ENCODE measurements at places on chromosomes 7 and 10.

DNA sequence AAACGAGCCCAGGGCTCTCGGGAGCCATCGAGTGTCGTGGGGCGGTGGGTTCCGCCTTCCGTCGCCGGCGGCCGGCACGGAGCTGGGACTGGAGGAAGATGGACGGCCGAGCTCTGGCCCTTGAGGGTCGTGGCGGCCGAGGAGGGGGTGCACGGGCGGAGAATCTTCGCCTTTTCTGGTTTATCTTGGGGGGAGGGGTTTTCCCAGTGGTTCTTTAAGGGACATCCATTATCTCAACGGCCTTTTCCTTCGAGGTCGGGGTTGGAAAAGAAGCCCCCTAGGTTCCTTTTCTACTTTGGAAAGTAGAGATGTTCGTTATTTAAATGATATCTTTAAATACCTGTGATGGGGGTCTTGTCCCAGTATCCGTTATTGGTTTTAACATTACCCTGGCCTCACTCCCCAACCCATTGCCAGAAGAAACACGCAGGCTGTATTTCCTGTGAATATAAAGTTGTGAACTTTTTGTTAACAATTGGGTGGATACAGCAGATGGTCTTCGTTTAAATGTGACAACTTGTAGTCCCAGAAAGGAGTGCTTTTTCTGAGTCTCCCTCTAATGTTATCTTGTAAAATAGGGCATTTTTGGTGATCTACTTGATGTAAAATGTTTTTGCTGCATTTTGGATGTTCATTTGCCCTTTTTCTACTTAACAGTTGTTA, 765 bp downstream of the CCAR1 start:
- DNase-seq, result peak; percentile 58

- DNase-seq, result no peak
These were observed 93.2 kb downstream of the ZNF680 start for GRCh38 chr7:64469673-64470072.

DNA sequence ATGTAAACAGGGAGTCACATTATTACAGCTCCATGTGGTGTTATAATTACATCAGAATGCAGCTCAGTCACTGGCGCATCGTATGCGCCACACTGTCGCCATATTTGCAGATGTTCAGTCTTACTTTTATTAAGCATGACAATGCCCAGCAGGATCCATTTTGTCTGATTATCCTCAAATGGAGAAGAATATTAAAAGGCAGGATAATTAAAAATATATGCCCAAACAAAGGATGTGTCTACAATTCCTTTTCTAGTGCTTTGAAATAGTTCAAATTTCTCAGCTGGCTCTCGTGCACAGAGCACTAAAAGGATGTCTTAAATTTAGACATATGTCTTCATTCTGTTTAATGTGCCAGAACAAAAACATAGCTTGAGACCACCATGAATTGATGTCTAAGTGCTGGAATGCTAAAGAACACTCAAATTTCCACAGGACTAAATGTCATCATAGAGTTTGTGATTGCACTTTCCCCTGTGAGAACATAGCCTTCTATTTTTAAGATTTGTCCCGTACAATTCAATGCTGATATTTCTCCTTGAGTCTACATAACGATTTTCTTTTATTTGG, 168.0 kb downstream of the DKK1 start:
- no peak for DNase-seq

DNA sequence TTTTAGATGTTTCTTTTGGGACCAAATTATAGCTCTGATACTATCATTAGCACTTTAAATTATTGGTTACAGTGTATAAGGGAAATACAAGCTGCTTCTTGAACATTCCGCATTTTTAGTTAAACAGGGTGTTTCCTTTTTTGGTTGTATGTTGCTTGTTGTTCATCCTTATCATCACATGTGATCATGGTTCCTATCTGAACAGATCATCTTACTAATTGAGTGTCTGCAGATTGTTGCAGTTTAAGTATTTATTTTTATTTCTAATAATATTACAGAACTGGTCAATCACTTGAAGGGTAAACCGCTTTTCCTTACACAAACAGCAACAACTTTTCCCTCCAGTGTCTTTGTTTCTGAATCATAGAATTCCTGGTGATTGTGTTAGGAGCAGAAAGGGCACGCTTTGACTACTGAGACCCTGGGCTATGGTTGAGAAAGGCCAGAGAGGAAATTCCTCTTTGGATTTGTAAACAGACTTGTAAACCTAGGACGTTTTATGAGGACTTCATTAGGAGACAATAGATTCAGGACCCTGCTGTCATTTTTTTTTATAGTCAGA, 37.2 kb downstream of the CHN2 start:
- no peak for DNase-seq

DNA sequence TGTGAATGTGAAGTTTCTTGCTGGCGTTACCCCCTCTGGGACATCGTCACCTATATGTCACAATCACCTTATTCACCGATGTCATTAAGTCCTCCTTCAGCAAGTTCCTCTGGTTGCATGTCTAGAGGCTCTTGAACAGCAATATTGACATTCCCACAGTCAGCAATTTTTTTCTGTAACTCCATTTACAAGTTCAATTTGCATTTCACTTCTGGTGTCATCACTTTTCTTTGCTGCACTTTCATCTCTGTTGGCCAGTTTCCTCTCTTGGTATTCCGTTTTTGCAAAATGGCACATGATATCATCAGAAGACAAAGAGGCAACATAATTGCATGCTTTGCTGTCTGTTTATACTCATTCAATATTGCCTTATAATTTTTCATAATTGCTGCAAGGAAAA, 69.8 kb downstream of the SRI start:
- no peak for DNase-seq

DNA sequence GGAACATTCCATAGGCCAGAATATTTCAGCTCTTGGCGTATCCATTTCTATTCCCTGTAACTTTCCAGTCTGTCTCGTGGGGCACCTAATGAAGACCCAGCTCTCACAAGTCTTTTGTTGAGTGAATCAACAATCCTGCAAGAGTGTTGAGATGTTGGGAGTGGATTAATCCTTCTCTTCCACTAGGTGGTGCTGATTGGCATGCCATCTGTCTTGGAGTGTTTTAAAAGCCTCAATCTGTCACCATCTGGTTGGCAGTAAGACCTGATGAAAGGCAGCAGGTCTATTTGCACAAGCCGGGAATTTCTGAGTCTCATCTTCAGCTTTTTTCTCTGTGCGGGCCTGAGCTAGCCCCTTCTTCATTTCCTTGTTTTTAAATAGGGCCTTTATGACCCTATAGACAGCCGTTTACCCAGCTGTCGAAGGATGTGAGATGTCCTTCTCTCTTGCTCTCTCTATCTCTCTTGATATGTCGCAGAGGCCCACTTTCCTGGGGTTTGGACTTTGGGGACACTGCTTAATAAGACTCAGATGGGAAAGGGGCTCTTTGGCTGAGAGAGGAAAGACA, 180.5 kb downstream of the ZNF365 start:
- DNase-seq, result no peak

DNA sequence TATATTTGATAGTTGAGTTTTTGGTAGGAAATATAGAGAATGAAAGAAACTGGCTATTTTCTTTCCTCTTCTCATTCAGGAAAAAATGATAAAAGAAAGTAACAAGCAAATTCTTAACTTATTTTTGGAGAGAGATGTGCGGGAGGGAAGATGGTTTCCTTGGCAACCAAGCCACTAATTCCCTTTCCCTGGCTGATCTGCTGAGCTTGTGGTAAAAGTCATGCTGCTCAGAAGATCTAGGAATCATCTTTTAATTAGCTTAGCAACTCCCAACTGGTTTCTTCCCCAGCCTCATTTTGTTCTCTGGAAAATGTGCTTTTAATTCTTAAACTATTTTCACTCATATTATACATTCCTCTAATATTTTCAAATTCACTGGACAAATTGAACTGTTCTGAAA, 11.8 kb downstream of the UROS start:
- DNase-seq, result no peak

DNA sequence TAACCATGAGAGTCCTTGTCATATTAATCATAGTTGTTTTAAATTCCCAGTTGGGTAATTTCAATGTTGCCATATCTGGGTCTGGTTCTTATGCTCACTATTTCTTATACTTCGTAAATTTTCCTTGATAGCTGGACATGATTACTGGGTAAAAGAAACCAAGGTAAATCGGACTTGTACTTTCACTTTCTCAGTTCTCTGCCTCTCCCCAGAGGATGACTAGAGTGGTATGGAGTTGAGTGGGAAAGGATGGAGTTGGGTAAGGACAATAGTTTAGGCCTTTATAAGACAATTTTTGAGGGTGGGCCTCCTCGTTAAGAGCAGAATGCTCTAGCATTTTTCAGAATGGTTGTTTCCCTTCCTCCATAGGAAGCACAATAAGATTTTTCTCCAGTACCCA, 106.1 kb downstream of the CRPPA start:
- DNase-seq, result no peak

GRCh38 chr7:112185005-112185834, 21.0 kb downstream of the DOCK4 start:
- DNase-seq, result no peak
